ENCODE measurements at places on chromosomes 12 and 14. TPM values are rescaled to one million over a fixed set of nuclear protein-coding genes. Genes with fewer than 3 reads are reported as not detected.

TFCP2 gene
- 8.0 TPM for polyA plus RNA-seq

TMEM30B gene
- 7.8 TPM for polyA plus RNA-seq

BEGAIN gene
- polyA plus RNA-seq = 0.25 TPM

KRT73 gene
- polyA plus RNA-seq = 0.72 TPM

GRCh38 chr12:108855284-108856169 is 1.9 kb downstream of the SSH1 start:
- H3K36me3 ChIP-seq = no peaks in the 10 kb centered on the region
- H3K27ac ChIP-seq = peak overlapping the region; percentile 98
- H3K27me3 ChIP-seq = no peaks in the 10 kb centered on the region
- DNase-seq = no peak

DNA sequence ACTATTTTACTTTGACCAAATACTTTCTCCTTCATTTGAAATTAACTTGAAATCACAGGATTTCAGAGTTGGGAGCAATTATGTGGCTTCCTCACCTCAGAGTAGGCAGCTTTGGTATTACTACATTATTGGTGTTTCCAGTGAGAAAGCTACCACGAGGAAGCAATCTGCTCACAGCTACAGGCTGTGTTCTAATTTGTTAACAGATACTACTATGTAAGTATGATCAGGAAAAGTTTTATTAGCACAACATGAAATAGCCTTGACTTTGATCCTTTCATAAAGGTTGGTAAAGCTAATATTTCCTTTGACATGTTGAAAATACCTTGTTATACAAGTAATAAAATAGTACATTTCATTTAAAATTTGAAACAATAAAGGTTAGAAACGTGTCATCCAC is 30.6 kb downstream of the TAOK3 start:
- H3K27me3 ChIP-seq = no peaks in the 10 kb centered on the region
- DNase-seq = no peak
- peaks cover 12% of the 10 kb centered on the region for H3K36me3 ChIP-seq
- peak overlapping the region; percentile 53 for H3K27ac ChIP-seq
- H3K4me3 ChIP-seq = no peak overlapping the region

DNA sequence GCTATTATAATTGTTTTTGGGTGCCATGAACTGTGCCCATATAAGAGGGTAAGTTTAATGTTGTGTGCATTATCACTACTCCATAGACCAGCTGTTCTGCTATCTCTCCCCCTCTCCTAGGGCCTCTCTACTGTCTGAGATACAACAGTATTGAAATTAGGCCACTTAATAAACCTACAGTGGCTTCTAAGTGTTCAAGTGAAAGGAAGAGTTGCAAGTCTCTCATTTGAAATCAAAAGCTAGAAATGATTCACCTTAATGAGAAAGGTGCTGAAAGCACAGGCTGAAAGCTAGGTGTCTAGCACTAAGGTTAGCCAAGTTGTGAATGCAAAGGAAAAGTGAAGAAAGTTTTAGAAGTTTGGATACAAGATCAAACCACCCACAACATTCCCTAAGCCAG is 168.0 kb downstream of the SLC16A7 start:
- H3K4me3 ChIP-seq = no peak overlapping the region
- peaks cover 7% of the 10 kb centered on the region for H3K4me1 ChIP-seq
- no peaks in the 10 kb centered on the region for H3K27me3 ChIP-seq
- peak overlapping the region; percentile 35 for H3K27ac ChIP-seq

- peaks cover 25% of the 10 kb centered on the region for H3K36me3 ChIP-seq
- H3K27me3 ChIP-seq = no peaks in the 10 kb centered on the region
- peak; percentile 4 for DNase-seq
- peaks cover 49% of the 10 kb centered on the region for H3K4me1 ChIP-seq
- H3K27ac ChIP-seq = peak overlapping the region; percentile 93
Measured at GRCh38 chr12:112107306-112108201, 1.0 kb downstream of the NAA25 start.
